ENCODE measurements at places on chromosomes 4 and X.

- no peak for DNase-seq
These were observed 40.5 kb upstream of the BMP2K start for GRCh38 chr4:78735697-78736096.

DNA sequence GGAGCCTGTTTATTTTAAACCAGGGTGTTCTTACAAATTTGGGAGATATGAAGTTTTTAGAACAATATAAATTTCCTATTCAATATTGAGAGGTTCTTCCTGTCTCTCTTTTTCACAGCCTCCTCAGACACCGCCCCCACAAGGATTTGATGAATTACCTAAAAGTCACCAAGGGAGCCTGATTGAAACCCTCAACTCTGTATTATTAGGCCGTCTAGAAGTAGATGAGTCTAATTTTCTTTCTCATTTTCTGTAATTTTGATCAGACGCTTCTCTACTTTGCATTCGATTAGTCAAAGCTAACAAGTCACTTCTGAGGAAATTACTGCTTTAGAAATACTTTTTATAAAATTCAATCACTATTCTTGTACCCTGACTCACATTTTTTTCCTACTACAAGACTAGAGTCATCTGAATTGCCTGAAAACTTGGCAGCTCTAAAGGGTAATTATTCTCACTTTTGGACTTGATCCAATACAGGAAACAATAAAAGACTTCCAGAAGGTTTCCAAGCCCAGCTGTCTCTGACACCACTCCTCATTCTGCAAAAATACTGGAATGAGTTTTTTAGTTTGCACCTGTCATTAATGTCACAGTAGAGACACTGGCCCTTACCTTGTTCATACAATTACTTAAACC lies 111.2 kb downstream of the ELOVL6 start:
- DNase-seq, result no peak

GRCh38 chrX:2261831-2262667 lies 238.7 kb downstream of the DHRSX start:
- no peak for DNase-seq

GRCh38 chr4:128709268-128709667 lies 100.2 kb upstream of the JADE1 start:
- DNase-seq, result no peak

GRCh38 chr4:118139241-118139640 lies 105.0 kb downstream of the NDST3 start:
- DNase-seq, result no peak
